ENCODE measurements at places on chromosomes 5 and 9.

- DNase-seq, result peak; percentile 23
These were observed 98.9 kb downstream of the CSNK1G3 start for GRCh38 chr5:123610665-123611405.

DNA sequence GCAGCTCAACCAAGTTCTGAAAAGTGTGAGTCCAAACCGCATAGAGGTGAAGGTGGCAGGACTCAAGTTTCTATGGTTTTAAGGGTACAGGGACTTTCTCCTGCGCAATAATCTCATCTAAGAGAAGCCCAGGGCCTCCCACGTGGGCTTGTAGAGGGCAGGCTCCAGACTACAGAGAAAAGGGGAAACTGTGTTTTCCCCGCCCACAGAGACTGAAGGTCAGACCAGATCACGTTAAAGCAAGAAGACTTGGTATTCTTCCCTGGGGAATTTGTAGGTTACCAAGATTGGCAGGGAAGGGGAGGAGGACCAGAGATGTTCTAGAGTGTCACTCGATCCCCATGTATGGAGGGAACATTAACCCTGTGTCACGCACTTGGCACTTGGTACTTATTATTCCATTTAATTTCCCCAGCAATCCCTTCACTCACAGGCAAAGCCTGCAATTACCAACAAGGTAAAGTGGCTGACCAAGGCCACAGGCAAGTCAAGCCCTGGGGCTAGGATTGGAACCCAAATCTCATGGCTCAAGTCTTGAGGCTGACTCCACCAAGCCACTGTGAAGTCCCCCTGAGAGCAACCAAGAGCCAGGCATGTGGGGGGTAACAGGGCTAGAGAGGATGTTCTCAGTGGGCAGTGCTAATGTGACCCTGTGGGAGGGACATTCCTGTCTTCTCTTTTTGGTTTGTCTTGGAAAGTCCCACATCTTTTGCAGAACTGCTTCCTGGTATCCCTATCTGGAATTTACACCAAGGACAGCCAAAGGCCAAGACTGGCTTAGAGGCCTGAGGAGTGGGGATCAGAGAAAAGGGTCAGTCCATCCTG lies 18.3 kb upstream of the NEK6 start:
- DNase-seq, result no peak

DNA sequence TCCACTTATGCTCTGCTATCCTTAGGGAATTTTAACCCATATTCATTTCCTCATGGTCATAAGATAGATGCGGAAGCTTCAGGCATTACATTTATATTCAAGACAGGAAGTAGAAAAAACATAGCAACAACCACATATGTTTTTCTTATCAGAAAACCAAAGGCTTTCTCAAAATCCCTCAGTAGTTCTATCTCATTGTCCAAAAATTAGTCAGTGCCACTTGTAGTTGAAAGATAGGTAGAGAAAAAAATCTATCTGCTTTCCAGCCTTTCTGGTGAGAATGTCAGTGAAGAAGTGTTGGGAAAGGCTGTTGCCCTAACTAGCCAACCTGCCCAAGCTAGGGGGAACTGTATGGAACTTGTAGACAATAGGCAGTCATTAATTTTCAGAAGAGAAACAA lies 23.5 kb upstream of the MOCS2 start:
- no peak for DNase-seq

- no peak for DNase-seq
These were observed 67.9 kb upstream of the PRR16 start for GRCh38 chr5:120396186-120396585.

DNA sequence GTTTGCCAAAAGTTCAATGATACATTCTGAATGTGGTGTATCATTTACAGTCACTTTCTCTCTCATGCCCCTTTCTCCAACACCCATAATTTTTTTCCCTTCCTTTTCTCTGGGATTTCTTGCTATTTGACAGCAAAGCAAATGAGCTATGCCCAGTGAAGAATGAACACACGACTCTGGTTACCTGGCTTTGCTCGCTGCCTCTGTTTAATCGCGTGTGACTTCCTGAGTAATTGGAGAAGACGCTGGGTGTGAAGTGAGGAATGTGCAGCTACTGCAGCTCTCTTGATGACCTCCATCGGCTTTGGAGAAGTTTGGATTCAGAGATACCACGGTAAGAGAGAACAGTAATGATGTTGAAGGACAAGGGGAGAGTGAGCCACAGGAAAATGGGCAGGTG lies 651.8 kb downstream of the KIF4B start:
- DNase-seq, result no peak

GRCh38 chr9:136711751-136712689 lies at the start of gene DIPK1B:
Gene DIPK1B, plus strand, starts transcription at chr9:136712572. Its CDS starts 94 bp downstream, at chr9:136712666.
- no peak for DNase-seq

DNA sequence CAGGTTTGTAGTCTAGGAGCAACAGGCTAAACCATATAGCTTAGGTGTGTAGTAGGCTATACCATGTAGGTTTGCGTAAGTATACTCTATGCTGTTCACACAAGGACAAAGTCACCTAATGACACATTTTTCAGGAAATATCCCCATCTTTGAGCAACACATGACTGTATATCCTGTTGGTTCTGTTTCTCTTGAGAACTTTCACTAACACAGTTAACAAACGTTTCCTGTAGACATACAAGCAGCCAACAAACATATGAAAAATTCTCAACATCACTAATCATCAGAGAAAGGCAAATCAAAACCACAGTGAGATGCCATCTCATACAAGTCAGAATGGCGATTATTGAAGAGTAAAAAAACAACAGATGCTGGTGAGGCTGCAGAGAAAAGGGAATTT lies 68.2 kb downstream of the NR2F1-AS1 start:
- DNase-seq, result no peak

- DNase-seq, result no peak
These were observed 11.6 kb upstream of the TYRP1 start for GRCh38 chr9:12681620-12682019.

DNA sequence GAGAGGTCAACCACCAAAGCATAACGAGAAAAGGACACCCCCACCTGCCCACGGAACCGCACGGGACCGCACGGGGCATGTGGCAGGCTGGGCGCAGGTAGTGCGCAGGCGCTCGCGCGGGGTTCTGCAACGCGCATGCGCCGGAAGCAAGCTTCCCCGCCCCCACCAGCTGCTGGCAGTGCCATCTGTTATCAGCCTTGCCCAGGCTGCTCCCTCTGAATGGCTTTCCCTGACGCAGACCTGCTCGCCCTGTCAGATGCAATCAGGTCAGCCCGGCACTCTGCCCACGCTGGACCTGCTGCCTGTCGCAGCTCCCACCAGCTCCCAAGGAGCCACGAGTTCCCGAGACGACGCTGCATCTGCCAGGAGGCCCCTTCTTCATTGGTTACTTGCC lies 22.8 kb downstream of the PTCH1 start:
- no peak for DNase-seq

GRCh38 chr5:171340491-171340890 lies 31.4 kb downstream of the TLX3 start:
- no peak for DNase-seq

DNA sequence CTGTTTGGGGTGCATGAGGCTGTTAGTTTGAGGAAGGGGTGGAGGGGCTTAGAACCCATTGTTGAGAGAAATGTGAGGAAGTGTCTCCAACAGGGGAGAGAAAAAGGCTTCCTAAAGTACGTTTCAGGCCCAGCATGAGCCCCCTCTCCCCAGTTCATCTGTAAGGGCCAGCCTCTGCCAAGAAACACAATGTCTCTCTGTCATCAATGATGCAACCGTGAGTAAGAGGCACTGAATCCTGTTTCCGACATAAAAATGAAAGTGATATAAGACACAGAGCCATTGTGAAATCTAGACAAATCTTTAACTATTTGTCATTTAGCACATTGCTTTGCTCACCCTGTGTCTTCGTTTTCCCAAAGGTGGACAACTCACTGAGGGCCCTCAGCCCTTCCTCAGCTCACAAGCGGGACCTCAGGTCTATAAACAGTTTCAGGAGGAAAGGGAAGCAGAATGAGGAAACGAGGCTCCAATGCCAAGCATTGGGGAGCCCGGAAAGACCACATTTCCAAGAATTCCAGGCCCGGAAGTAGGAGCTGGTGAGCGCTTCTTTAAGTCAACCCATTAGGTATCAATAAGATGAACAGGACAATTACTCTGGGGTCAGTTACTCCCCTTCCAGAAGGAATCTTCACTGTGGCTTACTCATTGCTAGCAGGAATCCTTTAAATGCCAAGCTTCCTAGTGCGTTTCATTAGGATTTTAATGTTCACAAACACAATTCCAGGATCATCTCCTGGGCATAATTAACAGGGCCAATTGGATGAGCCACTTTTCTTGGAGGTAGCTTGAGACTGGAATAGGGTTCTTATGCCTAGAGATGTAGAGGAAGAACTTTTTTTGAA lies 59.0 kb upstream of the KLF4 start:
- DNase-seq, result no peak

Data from stimulated activated CD4-positive, alpha-beta T cell treated with anti-CD3 and anti-CD28 coated beads, Interleukin-1b, Interleukin-23, amount 100 ng/mL, for 4 hours (primary cell).